Stimulated activated CD4-positive, alpha-beta T cell treated with anti-CD3 and anti-CD28 coated beads, Interleukin-12 subunit alpha, Interleukin-12 subunit beta, amount 100 ng/mL, for 24 hours (primary cell): ENCODE measurements at places on chromosomes 12 and 14.

GRCh38 chr12:27279826-27280225, 35.7 kb downstream of the STK38L start:
- no peak for DNase-seq

DNA sequence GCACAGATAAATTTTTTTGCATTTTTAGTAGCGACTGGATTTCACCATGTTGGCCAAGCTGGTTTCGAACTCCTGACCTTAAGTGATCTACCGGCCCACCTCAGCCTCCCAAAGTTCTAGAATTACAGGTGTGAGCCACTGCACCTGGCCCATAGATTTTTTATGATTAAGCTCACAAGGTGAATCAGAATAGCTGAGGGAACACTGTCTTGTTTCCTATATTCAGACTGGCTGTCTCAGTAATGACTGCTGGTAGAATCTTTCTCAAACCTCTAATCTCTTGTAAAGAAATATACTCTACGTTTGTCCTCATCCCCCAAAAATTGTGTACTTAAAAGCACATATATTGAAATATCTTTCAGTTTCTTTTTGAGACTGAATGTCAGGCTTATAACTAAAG, 362.1 kb downstream of the EGLN3 start:
- no peak for DNase-seq

DNA sequence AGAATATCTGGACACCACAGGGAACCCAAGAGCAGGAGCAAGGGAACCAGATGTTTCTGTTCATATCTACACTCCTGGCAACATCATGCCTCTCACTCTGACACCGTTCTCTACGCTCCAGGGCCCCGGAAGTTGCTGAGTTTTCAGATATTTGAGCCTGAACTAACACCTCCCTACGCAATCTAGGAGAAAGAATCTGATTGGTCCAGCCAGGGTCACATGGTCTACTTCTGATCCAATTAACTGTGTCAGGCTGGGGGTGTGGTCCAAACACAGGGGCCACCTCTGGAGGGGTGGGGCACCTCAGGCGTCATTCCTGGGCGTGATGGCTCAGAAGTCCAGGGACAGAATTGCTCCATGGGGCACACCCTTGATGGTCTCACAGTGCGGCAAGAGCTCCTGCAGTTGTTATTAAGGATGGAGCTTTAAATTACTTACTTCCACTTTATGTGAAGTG, 165.5 kb downstream of the PTPN11 start:
- DNase-seq, result no peak

DNA sequence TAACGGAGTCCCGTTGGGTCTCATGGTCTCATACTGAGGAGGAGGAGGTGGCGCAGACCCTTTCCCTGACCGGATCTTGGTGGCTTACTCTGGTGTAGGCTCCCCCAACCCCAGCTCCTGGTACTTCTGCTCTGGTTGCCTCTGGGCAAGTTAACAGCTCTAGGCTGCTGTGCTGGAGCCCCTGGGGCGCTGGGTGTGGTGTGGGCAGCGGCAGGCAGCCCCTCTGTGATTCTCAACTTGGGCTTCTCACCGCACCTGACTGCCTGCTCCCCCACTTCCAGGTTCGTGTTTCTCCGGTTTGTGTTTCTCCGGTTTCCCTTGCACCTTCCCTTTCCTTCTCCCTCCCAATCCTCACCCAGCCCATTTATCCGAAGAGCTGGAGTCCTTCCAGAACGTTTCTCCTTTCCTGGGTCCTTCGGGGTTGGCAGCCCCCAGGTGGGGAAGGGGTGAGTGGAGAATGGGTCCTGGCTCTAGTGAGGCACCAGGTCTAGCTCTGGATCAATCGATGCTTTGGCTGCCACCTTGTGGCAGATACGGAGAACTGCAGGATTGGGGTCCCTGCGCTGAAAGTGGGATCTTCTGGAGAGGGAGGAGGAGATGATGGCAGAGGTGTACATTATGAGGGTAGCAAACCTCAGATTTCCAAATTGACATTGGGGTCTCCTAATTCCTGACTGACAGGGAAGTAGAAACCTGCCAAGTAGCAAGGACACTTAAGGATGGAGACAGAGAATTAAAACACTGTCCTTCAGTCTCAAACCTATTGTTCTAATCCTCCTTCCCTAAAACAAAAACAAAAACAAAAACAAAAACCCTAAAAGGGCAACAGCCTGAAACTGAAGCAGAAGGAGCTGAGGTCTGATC, 8.3 kb downstream of the CISTR start:
- peak; percentile 26 for DNase-seq

DNA sequence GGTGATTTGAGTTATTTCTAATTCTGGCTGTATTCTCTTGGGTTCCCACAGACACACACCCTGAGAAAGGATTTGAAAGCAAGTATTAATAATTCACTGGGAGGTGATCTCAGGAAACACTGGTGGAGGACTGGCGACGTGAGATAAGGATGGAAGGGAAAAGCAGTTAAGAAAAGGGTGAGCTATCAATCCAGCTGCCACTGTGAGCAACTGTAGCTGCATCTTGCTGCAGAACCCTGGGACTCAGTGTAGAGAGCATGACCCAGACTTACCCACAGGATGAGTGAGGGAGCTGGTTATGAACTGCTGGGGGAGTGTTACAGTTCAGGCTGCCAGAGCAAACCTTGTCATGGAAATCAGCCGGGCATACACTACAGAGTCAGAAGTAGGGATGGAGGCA, 71.9 kb downstream of the RESF1 start:
- DNase-seq, result no peak

GRCh38 chr12:6533653-6533922, 729 bp upstream of the GAPDH start:
- no peak for DNase-seq

DNA sequence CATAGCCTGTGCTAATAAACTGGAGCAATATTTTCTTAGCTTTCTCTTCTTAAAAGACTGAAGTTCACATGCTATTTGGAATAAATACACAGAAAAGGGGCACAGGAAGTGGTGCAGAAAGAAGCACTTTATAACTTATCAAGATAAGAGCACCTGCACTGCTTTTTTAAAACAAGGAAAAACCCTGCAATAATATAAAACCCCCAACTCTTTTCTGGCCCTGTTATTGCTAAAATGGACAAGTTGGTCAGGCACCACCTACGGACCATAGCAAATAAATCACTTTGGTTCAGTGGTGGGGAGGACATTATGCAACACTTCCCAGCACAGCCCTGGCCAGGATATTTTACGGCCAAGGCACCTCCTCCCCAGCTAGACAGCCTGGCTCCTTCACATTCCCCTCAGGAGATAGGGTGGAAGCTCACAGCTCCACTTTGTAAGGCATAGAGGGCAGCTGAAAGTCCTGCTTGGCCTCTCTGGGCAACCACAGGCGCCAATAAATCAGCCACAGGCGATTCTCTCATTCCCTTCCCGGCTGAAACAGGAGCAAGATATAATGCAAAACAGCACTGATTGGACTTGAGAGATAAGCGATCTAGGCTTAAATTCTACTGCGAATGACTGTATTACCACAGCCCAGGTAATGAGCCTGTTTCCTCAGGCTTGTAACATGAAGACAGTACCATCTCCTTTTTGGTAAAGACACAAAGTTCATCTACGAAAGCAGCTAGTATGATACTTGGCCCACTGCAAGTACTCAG, 2.0 kb downstream of the ZBTB25 start:
- DNase-seq, result no peak

DNA sequence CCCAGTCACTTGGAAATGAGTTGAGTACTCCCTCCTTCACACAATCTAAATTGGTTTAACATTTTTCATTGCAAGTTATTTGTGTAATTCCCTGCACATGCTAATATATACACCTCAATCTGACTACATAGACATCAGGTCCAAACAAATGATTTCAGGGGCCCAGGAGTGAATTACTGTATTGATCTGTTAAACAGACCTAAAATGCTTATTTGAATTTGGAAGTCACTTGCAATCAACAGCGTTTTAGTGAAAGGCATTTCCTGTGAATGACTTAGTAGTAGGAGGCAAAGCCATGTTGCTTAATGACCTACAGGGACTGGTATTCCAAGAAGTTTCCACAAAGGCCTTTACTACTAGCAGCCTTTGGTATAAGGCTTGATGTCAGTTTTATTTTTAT, 22.6 kb upstream of the SLC15A5 start:
- DNase-seq, result no peak

GRCh38 chr14:92461891-92462290, 51.7 kb upstream of the RIN3 start:
- DNase-seq, result no peak

- no peak for DNase-seq
Observed at GRCh38 chr14:65359503-65359902, 53.0 kb upstream of the FUT8 start.

DNA sequence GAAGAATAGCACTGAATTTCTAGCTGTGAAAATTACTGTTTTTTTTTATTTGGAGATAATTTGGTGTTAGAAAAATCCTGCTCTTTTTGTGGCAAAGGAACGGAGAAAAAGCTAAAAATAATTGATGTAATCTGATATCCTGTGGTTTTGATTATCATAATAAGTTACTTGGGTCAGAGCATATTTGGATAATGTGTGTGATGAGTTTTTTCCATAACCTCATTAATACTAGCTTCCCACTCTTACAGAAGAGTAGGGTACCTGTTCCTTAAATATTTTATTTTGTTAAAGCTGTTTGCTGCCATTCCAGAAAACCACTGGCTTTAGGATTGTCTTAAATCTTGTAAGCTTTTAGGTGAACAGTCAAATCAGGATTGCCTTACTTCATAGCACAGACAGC, 4.7 kb downstream of the PSMC6 start:
- no peak for DNase-seq

DNA sequence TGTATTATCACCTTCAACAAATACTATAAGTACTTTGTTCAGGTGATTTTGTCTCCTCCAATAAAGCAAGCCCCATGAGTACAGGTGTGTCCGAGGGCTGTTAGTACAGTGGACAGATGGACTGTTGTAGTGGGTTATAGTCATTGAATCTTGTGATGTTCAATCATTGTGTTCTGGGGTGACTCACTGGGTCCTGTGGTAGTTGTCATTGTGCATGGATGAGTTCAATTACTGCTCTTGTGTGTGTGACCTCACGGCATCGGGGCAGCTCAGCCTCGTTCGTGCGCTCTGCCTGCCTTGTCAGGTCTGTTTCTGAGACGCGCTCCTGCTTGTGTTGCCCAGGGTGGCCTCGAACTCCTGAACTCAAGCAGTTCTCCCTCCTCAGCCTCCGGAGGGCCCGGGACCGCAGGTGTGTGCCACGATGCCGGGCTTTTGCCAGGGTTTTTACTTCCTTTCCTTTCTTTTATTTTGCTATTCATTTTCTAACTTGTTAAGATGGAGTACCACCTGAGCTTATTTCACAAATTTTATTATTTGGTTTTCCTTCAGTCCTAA, 72.2 kb downstream of the DDX51 start:
- no peak for DNase-seq

- no peak for DNase-seq
Observed at GRCh38 chr12:128786741-128787391, 36.9 kb downstream of the SLC15A4 start.

DNA sequence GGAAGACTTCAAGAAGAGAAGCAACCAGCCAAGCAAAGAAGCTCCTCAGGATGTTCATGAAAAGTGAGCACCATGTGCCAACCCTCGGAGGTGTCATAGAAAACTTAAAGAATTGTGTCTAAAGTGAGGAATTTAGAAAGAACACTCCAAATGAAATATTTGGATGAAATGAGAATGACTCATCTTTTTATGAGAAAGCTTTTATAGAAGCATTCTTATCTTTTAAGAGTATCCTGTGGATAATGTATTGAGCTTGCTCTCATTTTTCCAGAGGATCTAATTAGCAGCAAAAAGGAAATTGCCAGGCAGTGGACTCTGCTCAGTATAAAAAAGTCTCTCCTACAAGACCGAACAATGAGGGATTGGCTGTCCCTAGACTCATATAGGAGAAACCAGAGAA, 454.9 kb downstream of the LRIG3 start:
- no peak for DNase-seq

GRCh38 chr12:83471341-83471740, 784.6 kb downstream of the TMTC2 start:
- DNase-seq, result no peak

GRCh38 chr12:74482115-74482514, 55.5 kb upstream of the ATXN7L3B start:
- no peak for DNase-seq

DNA sequence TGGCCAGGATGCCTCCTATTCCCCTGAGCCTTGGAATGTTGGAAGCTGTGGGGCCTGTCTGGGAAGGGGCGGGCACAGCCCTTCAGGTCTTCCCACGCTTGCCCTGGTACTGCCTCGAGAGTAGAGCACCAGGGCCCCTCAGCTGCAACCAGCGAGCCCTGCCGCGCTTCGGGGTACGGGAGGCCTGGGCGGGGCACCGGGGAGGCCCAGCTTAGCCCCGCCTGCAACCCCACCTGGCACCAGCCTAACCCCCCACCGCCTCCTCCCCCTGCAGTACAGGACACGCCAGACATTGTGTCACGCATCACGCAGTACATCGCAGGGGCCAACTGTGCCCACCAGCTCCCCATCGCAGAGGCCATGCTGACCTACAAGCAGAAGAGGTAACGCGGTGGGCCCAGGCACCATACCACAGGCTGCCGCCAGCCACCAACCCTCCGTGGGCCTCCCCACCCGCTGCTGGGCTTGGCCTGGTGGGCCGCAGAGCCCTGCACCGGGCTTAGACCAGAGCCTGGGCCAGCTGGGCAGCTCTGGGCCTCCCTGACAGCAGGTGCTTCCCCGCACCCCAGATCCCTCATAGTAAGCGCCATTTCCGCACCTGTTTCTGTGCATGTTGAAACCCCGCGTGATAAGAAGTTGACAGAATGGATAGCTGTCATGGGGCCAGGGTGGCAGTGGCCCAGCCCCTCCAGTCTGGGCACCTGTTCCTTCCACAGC, 13.6 kb upstream of the TEX22 start:
- DNase-seq, result no peak

GRCh38 chr12:11958221-11959091, 112.3 kb upstream of the BCL2L14 start:
- peak; percentile 23 for DNase-seq

- DNase-seq, result no peak
Observed at GRCh38 chr14:23572524-23572828, 4.9 kb upstream of the AP1G2 start.

DNA sequence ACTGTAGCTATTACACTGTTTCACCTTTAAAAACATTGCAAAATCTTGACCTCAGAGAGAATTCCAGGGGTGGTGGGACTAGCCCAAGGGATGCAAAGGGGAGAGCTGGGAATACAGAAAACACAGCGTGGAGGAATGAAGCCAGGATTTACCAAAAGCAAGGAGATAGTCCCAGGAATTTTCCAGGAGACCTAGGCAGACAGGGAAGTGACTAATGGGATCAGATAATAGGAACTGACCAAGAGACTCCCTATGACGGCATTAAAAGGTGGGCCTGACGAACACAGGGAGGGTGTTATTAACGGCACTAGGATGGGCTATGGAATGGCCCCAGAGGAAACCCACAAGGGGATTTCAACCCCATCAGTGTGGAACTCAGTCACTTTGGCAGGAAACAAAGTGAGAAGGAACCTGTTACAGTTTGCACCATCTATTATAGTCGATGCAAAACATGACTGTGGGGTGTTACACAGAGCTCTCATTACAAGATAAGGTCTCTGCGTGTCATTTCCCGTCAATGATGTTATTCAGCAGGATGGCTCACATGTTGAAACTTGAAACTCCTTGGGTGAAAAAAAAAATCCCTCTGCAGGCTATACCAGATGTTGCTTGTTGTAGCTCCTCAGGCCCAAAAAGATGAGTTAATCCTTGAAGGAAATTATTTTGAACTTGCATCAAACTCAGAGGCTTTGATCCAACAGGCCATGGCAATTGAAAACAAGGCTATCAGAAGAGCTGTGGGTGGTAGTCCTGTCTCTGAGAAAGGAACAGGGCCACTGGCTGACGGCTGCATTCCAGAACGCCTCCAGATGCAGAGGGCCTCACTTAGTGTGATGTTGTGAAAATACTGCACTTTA, 58.7 kb downstream of the DRAM1 start:
- no peak for DNase-seq
